Activated naive CD4-positive, alpha-beta T cell treated with Interleukin-2 at 50 U/mL for 16 hours (primary cell): ENCODE measurements at places on chromosomes 5 and 9.

DNA sequence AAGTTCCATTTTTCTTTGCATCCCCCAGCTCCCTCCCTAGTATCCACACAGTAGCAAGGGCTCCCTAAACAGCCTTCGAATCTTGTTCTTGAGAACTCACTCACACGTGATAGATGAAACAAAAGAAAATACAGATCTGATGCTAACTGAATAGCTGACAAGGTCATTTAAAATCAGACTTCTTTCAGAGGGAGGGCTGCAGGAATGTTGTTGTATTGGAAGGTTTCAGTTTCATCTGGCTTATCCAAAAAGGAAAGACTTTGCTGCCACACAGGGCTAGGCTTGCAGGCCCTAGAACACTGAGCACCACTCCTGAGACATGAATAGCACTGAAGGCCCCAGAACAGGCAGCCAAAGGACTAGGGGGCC, 3.2 kb downstream of the CD180 start:
- no peak for DNase-seq

DNA sequence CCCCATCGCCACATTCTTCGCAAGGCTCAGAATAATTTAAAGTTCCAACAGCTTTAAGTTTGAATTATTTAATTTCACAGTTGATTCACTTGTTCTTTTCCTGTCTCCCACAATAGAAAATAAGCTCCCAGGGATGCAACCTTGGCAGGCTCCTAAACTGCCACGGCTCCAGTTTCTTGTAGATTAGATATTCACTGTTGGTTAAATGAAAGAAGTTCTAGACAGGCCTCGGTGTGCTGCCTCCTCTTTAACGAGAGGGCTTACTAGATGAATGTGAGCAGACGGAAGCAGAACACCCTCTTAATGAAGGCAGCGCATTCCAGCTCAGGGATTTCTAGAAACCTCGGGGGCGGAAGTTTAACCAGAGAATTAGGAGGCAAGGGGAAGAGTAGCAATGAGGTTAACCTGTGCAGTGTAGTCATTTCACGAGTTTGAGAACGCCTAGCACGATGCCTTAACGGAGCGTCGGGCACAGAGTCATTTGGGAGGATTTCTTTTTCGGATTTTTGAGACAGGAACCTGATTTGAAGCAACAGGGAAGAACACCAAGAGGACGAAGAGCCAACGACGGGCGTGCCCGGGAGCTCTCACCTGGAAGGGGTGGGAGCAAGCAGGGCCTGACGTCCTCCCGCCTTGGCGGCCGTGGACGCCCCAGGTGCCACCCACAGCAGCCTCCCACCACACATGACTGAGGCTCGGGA, 637 bp upstream of the SMC5 start:
- DNase-seq, result no peak

- DNase-seq, result no peak
Measured at GRCh38 chr5:172637110-172637580, 3.9 kb upstream of the NEURL1B start.

DNA sequence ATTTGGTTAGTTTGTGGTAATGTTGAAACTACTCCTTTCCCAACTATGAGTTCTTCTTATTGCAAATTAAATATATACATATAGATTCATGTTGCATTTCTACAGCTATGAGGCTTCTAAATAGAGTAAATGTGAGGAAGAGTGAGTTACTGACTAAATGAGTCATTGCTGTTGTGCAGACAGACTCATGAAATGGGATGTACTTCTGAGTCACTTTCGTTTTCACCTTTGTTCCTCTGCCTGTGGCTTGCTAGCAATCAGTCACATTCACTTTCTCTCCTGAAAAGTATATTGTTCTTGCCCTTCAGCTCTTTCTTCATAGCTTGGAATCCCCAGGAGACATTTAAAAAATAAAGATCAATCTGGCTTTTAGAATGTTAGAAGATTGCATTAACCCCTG, 295.5 kb upstream of the SMC2 start:
- DNase-seq, result no peak
